Vagina (tissue), 2 donors: ENCODE measurements at places on chromosomes 5 and 9. TPM values are rescaled to one million over a fixed set of nuclear protein-coding genes. Genes with fewer than 3 reads are reported as not detected.

DNA sequence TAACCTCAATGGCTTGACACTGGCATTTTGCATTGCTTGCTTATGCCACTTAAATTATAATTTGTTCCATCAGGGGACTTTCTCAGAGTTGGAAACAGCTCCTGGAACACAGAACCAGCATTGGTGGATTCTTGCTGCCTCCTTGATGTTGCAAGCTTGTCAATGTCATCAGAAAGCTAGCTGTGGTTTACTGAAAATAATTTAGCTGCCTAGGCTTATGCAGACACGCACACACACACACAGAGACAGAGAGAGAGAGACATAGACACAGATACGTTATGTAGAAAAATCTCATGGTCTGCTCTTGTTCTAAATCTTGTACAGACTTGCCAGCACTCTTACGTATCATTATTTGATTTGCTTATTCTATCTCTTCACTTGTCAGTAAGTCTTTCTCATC, 78.0 kb downstream of the HMHB1 start:
- no peaks in the 10 kb centered on the region for H3K27me3 ChIP-seq
- no peak overlapping the region for H3K27ac ChIP-seq
- H3K4me1 ChIP-seq, result peaks cover 16% of the 10 kb centered on the region

DNA sequence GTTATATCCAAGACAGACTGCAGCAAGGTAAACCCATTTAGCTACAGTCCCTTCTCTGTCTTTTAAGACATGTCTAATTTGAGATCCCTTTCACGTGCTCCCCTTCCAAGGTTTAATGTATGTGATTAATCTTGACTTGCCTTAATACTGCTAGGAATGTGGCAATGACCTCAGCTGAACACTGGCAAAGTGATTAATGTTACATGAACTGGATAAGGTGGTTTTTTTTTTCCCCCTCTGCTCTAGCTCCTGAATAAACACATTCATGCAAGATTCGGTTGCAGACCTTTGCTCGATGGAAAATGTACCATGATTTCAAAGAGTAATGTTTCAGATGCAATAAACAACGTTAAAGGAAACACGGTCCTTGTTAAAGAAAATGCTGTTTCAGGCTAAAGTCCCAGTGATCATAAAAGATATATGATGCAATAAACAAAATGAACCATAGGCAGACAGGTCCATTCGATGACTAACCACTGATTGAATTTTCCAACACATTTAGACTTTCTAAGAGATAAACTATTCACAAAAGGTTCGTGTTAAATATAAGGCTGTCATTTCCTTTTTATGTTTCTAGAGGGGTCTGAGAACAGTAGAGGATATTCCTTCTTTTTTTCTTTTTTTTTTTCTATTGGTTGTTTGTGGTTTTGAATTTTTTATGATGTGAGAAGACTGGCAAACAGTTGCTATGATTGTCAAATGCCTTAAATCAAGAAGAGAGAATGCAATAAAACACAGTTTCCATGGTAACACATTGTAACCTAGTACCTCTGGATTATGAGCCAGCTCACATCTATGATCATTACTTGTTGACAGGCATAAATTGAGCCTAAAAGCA, 44.7 kb upstream of the ZNF608 start:
- no peaks in the 10 kb centered on the region for H3K27me3 ChIP-seq
- no peak for DNase-seq
- no peak overlapping the region for H3K27ac ChIP-seq

DNA sequence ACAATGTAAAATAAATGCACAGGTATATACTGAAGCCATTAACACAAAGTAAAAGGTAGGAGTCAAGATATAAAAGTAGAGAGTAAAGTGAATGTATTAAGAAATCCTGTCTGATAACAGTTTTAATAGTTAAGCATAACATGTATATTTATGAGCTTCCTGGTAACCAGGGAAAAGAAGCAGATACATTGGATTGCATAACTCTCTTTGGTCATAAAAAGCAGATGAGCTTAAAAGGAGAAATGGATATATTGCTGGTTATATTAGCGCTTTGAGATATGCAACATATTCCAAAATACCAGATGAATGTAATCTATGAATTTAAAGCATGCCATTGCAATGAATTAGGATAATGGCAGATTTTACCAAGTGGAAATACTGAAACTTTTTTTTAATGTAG, 6.2 kb upstream of the TNFSF8 start:
- no peaks in the 10 kb centered on the region for H3K27me3 ChIP-seq
- H3K4me1 ChIP-seq, result no peaks in the 10 kb centered on the region
- no peak for DNase-seq
- no peaks in the 10 kb centered on the region for H3K36me3 ChIP-seq
- no peak overlapping the region for H3K4me3 ChIP-seq

DNA sequence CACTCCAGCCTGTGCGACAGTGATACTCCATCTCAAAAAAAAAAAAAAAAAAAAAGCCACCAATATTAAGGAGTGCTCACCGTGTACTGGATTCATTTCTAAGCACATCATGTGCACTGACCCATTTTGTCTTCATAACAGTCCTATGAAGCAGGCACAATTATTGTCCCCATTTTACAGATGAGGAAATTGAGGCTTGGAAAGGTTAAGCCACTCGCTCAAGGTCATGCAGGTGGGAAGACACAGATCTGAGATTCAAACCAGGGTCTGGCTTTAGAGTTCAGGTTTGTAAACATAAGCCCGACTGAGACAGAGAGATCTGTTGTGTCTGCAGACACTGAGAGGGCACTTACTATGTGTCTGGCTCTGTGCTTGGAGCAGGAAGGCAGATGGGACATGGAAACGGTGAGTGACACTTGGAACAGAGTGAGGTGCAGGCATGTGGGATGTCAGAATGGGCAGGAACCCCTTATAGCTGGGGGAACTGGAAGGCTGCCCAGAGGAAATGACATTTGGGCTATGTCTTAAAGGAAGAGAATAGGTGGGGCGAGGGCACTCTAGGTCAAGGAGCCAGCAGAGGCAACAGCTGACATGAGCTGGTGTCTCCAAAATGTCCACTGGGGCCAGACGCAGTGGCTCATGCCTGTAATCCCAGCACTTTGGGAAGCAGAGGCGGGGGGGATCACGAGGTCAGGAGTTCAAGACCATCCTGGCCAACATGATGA, 69.9 kb downstream of the STK10 start:
- no peak overlapping the region for H3K27ac ChIP-seq
- DNase-seq, result no peak
- no peaks in the 10 kb centered on the region for H3K27me3 ChIP-seq
- peaks cover 5% of the 10 kb centered on the region for H3K4me1 ChIP-seq
- H3K36me3 ChIP-seq, result no peaks in the 10 kb centered on the region
- H3K4me3 ChIP-seq, result no peak overlapping the region

DNA sequence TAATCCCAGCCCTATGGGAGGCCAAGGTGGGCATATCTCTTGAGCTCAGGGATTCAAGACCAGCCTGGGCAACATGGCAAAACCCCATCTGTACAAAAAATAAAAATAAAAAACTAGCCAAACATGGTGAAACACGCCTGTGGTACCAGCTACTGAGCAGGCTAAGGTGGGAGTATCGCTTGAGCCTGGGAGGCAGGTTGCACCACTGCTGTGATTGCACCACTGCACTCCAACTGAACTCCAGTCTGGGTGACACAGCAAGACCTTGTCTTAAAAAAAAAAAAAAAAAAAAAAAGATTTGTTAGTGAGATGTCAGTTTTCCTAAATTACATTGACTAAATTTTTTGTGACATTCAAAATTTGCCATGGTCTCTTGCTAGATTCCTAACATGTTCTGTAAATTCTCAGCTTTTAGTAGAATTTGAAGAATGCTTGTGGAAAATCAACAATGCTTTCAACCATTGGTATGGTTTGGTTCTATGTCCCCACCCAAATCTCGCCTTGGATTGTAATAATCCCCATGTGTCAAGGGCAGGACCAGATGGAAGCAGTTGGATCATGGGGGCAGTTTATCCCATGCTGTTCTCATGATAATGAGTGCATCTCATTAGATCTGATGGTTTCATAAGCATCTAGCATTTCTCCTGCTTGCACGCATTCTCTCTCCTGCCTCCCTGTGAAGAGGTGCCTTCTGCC, 236.1 kb downstream of the ARRDC3 start:
- peak overlapping the region; percentile 61 for H3K27ac ChIP-seq
- H3K36me3 ChIP-seq, result no peaks in the 10 kb centered on the region
- DNase-seq, result no peak
- H3K27me3 ChIP-seq, result no peaks in the 10 kb centered on the region
- no peak overlapping the region for H3K4me3 ChIP-seq

DNA sequence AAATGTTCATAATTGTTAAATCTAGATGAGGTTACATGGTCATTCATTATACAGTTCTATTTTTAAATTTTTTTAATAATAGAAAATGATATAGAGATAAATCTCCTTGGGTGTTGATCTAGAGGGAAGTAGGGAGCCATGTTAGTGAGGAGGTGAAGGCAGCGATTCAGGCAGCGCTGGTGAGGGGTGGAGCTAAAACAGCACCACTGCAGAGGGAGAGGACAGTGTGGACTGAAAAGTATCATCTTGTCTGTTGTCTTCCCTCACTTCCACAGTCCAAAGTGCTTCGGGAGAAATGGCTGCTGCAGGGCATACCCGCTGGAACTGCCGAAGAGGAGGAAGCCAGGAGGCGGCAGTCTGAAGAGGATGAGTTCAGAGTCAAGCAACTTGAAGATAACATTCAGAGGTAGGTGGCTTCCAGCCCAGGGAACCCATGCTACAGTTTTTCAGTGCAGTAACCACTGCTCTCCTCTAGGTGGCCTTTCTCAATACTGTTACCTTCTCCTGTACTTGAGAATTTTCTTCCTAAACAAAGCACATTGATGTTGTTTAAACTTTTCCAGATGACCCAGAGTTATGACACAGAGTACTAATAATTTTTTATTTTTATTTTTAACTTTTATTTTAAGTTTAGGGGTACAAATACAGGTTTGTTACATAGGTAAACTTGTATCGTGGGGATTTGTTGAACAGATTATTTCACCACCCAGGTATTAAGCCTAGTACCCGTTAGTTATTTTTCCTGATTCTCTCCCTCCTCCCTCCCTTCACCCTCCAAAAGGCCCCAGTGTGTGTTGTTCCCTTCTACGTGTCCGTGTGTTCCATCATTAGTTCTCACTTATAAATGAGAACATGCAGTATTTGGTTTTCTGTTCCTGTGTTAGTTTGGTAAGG, 100.5 kb downstream of the PALM2AKAP2 start:
- H3K36me3 ChIP-seq, result no peaks in the 10 kb centered on the region
- no peak overlapping the region for H3K4me3 ChIP-seq
- no peak overlapping the region for H3K27ac ChIP-seq
- no peaks in the 10 kb centered on the region for H3K27me3 ChIP-seq
- H3K4me1 ChIP-seq, result no peaks in the 10 kb centered on the region
- no peak for DNase-seq

- H3K27me3 ChIP-seq, result no peaks in the 10 kb centered on the region
- no peak for DNase-seq
- no peaks in the 10 kb centered on the region for H3K36me3 ChIP-seq
Measured at GRCh38 chr5:82816926-82817325, 260.3 kb downstream of the TMEM167A start.

SPAG8 gene
- total RNA-seq, result not detected

- no peaks in the 10 kb centered on the region for H3K27me3 ChIP-seq
- H3K36me3 ChIP-seq, result no peaks in the 10 kb centered on the region
- DNase-seq, result no peak
- H3K27ac ChIP-seq, result peak within 1 kb of the TSS; percentile 91
- peak within 1 kb of the TSS; percentile 77 for H3K4me3 ChIP-seq
- peaks cover 42% of the 10 kb centered on the region for H3K4me1 ChIP-seq
Measured at GRCh38 chr9:106862821-106863720, at the start of gene ZNF462. Gene ZNF462, plus strand, starts transcription at chr9:106863166. Its CDS starts 60,218 bp downstream, at chr9:106923384.

GRCh38 chr5:53173083-53173482, 63.5 kb upstream of the MOCS2 start:
- DNase-seq, result no peak
- H3K4me1 ChIP-seq, result no peaks in the 10 kb centered on the region

GRCh38 chr5:58875599-58875998, 292.7 kb downstream of the RAB3C start:
- H3K36me3 ChIP-seq, result no peaks in the 10 kb centered on the region
- no peak overlapping the region for H3K4me3 ChIP-seq
- no peak overlapping the region for H3K27ac ChIP-seq
- no peaks in the 10 kb centered on the region for H3K4me1 ChIP-seq

DNA sequence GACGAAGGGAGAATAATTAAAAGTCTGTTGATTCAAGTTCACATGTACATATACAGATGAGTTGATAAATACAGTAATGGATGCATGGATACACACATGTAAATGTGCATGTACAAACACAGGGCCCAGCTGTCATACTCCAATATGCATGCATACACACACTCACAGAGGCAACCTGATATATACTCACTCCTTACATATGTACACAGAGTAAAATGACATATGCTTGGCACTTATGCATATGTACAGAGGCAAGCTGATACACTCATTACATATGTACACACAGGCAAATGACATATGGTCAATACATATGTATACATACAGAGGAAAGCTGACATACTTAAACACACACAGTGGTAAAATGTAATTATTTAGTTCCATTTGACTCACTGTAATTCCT, 7.2 kb upstream of the TMEFF1 start:
- no peaks in the 10 kb centered on the region for H3K36me3 ChIP-seq
- no peak overlapping the region for H3K27ac ChIP-seq
- H3K4me1 ChIP-seq, result no peaks in the 10 kb centered on the region
- H3K4me3 ChIP-seq, result no peak overlapping the region
- H3K27me3 ChIP-seq, result no peaks in the 10 kb centered on the region
- DNase-seq, result no peak

DNA sequence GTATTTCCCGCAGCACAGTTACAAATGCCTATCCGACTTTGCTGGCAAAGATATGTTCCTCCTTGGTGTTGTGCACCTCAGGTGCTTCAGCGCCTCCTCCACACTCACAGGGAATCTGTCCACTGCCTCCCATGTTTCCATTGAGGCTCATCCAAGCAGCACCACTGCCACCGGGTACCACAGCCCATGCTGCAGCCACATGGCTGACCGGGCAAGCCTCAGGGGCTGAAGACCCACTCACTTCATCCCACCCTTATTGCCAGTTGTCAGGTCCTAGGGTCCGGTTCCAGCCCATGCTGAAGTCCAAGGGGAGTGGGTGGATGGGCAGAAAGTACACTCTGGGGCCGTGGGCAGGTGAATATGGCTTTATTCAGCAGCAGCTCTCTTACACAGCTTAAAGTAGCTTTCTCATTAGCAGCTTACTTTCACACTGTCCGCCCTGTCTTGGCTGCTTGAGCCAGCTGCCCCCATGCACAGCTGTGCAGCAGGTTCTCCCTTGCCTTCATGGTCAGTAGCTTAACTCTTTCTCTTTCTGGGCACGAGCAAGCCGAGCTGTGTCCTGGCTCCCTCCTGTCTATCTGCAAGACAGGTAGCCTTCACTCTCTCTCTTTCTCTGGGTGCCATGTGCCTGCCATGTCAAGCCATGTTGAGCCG, 1052.3 kb downstream of the PTPRD start:
- DNase-seq, result no peak
- no peaks in the 10 kb centered on the region for H3K27me3 ChIP-seq
- no peak overlapping the region for H3K27ac ChIP-seq
- no peaks in the 10 kb centered on the region for H3K4me1 ChIP-seq
- no peak overlapping the region for H3K4me3 ChIP-seq

DNA sequence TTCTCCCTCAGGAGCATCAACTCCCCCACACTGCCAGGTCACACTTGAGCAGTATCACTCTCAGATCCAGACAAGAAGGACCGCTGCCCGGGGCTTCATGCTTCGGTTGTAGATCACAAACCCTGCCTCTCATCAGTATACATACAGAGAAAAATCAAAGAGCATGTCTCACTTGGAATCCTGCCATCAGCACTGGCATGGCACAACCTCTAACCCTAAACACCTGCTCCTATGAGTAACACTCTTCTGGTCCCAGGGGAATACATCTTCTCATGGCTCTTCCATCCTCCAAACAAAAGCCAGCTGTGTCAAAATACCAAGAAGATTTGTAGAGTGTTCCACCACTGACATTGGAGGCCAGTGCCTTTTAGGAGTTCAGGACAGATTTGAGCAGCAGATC, 84.8 kb upstream of the MIER3 start:
- no peaks in the 10 kb centered on the region for H3K36me3 ChIP-seq
- H3K4me1 ChIP-seq, result no peaks in the 10 kb centered on the region
- no peak for DNase-seq
- H3K27me3 ChIP-seq, result no peaks in the 10 kb centered on the region
- H3K4me3 ChIP-seq, result no peak overlapping the region
- H3K27ac ChIP-seq, result no peak overlapping the region
